OCI-LY7 (cell line): ENCODE measurements at places on chromosomes 4 and X.
A peak's percentile ranks its signal among the peaks of the same experiment; 100 is the strongest.

DNA sequence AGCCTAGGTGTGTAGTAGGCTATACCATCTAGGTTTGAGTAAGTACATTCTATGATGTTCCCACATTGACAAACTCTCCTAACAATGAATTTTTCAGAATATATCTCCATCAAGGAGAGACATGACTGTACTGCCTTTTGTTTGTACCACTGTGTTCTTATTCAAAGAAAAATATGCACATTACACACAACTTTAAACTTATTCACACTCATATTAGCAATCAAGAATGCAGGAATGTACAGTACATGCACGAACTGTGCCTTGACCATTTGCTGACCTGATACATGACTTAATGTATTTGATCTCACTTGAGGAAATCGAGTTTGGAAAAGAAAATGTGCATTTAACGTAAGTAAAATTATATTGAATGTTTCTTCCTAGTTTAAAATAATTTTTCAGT is 525.1 kb upstream of the AGA start:
- no peak for DNase-seq

DNA sequence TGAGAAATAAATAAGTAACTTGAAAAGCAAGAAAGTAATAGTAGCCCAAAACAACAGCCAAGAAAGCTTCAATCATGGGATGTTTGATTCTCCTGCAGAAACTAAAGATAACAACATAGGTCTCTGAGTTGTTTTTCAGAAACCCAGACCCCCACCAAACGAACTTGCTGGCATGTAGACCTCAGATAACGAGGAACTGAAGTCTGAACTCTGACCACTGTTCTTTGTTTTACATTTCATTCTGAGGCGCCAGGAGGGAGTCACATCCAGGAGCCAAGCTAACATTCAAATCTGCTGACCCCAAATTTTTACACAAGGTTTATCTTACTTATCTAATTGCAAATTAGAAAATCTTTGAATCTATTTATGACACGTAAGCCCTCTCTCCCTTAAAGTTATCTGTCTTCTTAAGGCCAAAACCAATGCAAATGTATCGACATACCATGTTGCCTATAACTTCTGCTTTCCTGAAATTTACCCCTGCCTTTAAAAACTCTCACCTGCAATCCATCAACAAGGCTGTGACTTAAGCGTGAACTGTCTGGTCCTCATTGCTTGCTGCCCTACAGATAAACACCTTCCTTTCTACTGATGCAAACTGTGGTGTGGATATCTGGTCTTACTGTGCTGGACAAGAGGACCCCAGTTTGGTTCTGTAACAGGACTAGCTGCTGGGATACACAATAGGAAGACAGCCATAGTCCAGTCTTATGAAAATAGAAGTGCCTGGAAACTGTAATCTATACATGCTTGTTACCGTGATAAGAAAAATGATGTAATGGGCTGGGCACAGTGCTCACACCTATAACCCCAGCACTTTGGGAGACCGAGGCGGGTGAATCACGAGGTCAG is 37.5 kb upstream of the NEIL3 start:
- no peak for DNase-seq

GRCh38 chrX:128975745-128976144 is 547.5 kb downstream of the SMARCA1 start:
- DNase-seq: peak; percentile 11

- no peak for DNase-seq
These were observed 86.9 kb upstream of the SHISA3 start for GRCh38 chr4:42310358-42310757.

DNA sequence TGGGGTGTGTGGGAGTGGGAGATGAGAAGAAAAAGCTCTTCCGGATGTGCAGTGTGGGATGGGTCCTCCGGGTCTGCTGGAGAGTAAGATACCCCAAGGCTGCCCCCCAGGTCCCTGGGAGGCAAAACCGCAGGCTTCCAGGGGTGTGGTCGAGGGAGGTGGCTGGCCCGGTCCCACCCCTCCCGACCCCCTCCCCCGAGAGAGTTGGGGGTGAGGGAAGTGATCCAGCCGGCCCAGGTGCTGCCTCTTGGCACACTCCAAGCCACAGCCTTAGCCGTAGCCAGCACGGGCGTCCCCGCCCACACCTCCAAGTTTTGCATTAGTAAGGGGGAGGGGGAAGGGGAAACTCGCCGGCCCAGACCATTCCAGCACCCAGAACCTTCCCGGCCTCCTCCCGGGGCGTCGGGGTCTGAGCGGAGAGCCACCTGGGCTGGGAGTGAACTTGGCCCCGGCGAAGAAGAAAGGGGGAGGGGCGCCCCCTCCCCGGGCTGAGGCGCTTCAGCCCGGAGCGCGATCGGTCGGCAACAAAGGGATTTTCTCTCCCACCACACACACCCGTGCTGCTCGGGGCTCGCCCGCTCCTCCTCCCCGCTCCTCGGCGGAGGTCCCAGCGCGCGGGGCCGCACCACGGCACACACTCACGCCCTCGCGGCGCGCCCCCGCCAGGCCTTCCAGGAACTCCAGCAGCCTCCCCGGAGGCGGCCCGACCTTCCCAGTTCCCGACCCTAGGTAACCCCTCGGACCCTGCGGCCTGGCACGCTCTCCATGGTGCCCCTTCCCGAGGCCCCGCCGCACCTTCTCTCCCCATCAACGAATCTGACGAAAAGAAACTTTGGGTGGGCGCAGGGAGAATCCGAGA is 14.4 kb downstream of the BCOR start:
- DNase-seq: no peak

DNA sequence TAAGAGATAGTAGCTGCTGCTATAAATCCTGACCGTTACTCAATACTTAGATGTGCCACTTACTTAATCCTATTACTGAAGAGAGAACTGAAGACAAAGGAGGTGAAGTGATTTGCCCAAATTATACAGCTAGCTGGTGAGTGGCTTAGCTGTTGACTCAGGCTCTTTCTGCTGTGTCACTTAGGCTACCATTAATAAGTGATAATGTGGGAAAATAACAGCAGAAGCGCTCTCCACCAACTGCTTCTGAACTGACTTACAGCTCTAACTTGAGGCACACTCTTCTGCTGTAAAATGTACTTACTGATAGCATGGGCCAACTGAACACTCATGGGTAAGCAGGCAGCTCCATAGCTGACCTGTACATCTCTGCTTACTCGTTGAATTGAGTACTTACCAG is 7.5 kb upstream of the KLHL5 start:
- DNase-seq: no peak

DNA sequence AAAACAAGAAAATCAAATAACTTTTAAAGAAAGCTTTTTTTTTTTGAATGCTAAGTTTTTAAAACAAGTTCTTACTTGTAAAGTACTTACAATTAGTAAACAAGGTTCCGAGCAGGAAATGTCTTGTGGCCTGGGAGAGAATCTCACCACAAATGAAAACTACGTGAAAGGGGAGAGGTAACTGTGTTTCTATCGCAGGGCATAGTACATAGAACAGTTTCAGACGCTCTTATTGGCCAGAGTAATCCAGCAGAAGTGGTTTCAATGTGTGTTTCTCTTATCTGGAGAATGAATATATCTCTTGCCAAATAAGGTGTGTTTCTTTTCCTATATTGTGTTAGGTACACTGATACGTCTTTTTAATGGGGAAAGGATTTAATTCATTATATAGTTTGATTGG is at the start of gene PLAC8:
Gene PLAC8 (minus strand): TSS at position 154 of the 400 bp plus-strand sequence. CDS start 6,808 bp downstream, outside the sequence.
- DNase-seq: no peak

DNA sequence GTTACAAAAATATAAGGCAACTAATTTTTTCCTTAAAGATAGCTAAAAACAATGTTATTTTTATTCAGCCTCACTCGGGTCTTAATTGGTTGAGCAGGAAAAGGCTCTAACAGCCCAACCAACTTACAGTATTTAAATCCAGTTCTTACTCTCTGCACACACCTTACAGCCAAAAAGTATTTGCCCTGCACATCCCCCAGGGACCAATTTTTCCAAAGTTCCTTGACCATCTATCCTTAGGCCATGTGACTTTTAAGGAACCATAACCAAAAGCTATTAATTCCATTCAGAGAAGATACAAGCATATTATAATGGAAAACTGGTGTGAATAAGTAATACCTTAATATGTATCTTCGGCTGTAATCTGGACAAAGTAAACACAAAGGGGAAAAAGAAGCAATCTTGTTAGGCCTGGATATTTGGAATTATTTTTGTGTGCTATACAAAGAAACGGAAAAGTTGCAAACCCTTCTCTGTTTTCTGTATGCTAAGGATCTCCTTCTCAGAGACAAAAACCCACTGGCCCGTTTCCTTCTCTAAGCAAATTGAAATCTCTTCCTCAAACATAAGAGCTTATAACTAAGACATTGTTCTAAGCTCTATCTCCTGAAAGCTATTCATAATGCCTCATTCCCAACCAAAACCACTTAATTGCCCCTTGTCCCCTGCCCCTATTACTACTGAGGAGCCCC is 1.0 kb upstream of the THAP9 start:
- peak; percentile 33 for DNase-seq

DNA sequence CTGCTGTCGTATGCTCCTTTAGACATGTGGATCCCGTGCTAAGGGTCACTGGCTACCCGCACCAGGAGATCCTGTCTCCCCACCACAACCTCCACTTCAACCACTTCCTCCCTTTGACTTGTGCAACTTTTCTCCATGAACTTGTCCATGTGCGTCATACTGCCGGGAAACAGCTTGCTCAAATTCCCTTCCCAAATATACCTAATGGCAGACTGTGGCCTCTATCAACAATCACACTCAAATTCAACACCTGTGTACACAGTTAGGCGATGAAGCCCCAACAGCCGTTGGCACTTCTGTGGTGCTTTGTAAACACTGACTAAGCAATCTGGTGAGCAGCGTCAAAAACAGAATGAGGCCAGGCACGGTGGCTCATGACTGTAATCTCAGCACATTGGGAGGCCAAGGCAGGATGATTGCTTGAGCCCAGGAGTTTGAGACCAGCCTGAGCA is 49.5 kb downstream of the CD99L2 start:
- DNase-seq: no peak

GRCh38 chrX:136268051-136269048 is 17.1 kb upstream of the MAP7D3 start:
- peak; percentile 63 for DNase-seq

- no peak for DNase-seq
These were observed 41.5 kb upstream of the PTCHD1 start for GRCh38 chrX:23292988-23293651.
